A549 treated with Hydrocortisone at 1 μM for 4 hours (cell line): ENCODE measurements at places on chromosomes 2 and 18. TPM values are rescaled to one million over a fixed set of nuclear protein-coding genes. Genes with fewer than 3 reads are reported as not detected.

Gene LTBP1
- total RNA-seq: 22.2 to 41.7 TPM (median 31.2 TPM) in 5 replicates

Gene MREG
- 4.5 to 4.9 TPM (median 4.7 TPM) in 5 replicates for total RNA-seq

Gene CIB4
- total RNA-seq: 0.16 to 0.40 TPM (median 0.24 TPM) in 3 of 5 replicates, not detected in the others

Gene BUB1
- 35.8 to 49.0 TPM (median 40.2 TPM) in 5 replicates for total RNA-seq

Gene COL4A3
- 0.41 to 1.3 TPM (median 1.0 TPM) in 5 replicates for total RNA-seq

Gene DPP10
- total RNA-seq: not detected in 5 replicates

Gene IL36RN
- total RNA-seq: 0.14 TPM in 1 of 5 replicates, not detected in the others

Gene REG1B
- not detected in 5 replicates for total RNA-seq

Gene PROC
- total RNA-seq: 4.1 to 5.5 TPM (median 4.7 TPM) in 5 replicates

Gene FAM110C
- total RNA-seq: 0.08 to 0.30 TPM (median 0.21 TPM) in 5 replicates

Gene MC5R
- total RNA-seq: not detected in 5 replicates

Gene LRRC30
- total RNA-seq: not detected in 5 replicates
